Naive thymus-derived CD8-positive, alpha-beta T cell (primary cell): ENCODE measurements at places on chromosomes 13 and 19. TPM values are rescaled to one million over a fixed set of nuclear protein-coding genes. Genes with fewer than 3 reads are reported as not detected.
A peak's percentile ranks its signal among the peaks of the same experiment; 100 is the strongest.

DNA sequence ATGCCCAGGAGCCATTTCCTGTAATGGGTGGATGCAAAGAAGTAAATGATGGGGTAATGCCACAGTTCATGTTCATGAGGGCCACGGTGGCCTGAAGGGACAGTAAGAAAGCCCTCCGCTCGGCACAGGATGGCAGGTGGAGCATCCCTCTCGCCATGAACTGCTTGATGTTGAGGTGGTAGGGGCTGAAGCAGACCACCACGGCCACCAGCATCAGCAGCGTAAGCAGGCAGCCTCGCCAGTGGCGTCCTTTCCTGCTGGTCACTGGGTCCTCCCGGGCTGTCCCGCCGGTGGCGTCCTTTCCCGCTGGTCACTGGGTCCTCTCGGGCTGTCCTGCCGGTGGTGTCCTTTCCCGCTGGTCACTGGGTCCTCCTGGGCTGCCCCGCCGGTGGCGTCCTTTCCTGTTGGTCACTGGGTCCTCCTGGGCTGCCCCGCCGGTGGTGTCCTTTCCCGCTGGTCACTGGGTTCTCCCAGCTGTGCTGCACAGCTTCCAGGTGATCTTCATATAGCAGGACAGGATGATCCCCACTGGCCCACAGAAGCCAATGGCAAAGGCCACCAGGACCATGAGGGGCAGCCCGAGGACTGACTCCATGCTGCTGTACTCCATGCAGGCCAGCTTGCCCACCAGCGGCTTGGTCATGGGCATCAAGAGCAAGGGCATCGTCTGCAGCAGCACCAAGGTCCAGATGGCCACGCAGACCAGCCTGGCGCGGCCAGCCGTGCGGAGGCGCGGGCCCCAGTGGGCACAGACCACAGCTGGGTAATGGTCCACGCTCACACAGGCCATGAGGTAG, 93.2 kb upstream of the TM9SF2 start:
- peaks cover 36% of the 10 kb centered on the region for H3K4me1 ChIP-seq
- no peak for DNase-seq
- peaks cover 6% of the 10 kb centered on the region for H3K36me3 ChIP-seq
- peak overlapping the region; percentile 55 for H3K27ac ChIP-seq
- no peaks in the 10 kb centered on the region for H3K27me3 ChIP-seq

- H3K36me3 ChIP-seq: no peaks in the 10 kb centered on the region
- peaks cover 16% of the 10 kb centered on the region for H3K4me1 ChIP-seq
- H3K27me3 ChIP-seq: no peaks in the 10 kb centered on the region
- no peak overlapping the region for H3K4me3 ChIP-seq
Observed at GRCh38 chr13:28753208-28753892, 34.6 kb upstream of the SLC46A3 start.

DNA sequence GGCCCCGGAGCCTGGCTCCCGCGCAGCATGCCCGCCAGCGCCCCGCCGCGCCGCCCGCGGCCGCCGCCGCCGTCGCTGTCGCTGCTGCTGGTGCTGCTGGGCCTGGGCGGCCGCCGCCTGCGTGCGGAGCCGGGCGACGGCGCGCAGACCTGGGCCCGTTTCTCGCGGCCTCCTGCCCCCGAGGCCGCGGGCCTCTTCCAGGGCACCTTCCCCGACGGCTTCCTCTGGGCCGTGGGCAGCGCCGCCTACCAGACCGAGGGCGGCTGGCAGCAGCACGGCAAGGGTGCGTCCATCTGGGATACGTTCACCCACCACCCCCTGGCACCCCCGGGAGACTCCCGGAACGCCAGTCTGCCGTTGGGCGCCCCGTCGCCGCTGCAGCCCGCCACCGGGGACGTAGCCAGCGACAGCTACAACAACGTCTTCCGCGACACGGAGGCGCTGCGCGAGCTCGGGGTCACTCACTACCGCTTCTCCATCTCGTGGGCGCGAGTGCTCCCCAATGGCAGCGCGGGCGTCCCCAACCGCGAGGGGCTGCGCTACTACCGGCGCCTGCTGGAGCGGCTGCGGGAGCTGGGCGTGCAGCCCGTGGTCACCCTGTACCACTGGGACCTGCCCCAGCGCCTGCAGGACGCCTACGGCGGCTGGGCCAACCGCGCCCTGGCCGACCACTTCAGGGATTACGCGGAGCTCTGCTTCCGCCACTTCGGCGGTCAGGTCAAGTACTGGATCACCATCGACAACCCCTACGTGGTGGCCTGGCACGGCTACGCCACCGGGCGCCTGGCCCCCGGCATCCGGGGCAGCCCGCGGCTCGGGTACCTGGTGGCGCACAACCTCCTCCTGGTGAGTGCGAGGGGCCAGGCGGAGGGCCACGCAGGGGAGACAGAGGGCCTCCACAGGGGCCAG, at the start of gene KL:
Gene KL, plus strand, starts transcription at position 10 of the 909 bp plus-strand sequence. Its CDS starts 18 bp downstream, at position 28.
- no peak within 1 kb of the TSS for H3K27ac ChIP-seq
- H3K27me3 ChIP-seq: peaks cover 66% of the 10 kb centered on the region
- H3K4me1 ChIP-seq: peaks cover 10% of the 10 kb centered on the region
- DNase-seq: no peak
- H3K4me3 ChIP-seq: peak within 1 kb of the TSS; percentile 81

DNA sequence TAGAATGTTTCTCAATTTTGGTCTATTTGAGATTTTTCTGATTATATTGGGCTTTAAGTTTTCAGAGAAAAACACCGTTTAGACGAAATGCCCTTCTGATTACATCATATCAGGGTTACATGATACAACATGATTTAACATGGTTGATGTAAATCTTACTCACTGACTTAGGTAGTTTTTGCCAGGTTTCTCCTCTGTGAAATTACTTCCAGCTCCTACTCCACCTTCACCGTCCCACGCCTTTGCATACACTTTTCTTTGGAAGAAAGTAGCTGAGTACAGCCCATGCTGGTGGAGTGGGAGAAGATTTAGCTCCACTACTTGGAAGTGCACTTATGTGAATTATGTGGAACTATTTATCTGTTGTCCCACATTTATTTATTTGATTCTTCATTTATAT, 433.2 kb upstream of the KLHL1 start:
- no peak overlapping the region for H3K27ac ChIP-seq
- DNase-seq: no peak
- H3K36me3 ChIP-seq: no peaks in the 10 kb centered on the region
- H3K27me3 ChIP-seq: no peaks in the 10 kb centered on the region
- H3K4me3 ChIP-seq: no peak overlapping the region
- no peaks in the 10 kb centered on the region for H3K4me1 ChIP-seq

GRCh38 chr19:16736709-16737108, 17.1 kb downstream of the NWD1 start:
- H3K36me3 ChIP-seq: peaks cover 2% of the 10 kb centered on the region
- no peak overlapping the region for H3K27ac ChIP-seq
- no peak overlapping the region for H3K4me3 ChIP-seq
- DNase-seq: no peak
- no peaks in the 10 kb centered on the region for H3K4me1 ChIP-seq
- H3K27me3 ChIP-seq: peaks cover 4% of the 10 kb centered on the region

DNA sequence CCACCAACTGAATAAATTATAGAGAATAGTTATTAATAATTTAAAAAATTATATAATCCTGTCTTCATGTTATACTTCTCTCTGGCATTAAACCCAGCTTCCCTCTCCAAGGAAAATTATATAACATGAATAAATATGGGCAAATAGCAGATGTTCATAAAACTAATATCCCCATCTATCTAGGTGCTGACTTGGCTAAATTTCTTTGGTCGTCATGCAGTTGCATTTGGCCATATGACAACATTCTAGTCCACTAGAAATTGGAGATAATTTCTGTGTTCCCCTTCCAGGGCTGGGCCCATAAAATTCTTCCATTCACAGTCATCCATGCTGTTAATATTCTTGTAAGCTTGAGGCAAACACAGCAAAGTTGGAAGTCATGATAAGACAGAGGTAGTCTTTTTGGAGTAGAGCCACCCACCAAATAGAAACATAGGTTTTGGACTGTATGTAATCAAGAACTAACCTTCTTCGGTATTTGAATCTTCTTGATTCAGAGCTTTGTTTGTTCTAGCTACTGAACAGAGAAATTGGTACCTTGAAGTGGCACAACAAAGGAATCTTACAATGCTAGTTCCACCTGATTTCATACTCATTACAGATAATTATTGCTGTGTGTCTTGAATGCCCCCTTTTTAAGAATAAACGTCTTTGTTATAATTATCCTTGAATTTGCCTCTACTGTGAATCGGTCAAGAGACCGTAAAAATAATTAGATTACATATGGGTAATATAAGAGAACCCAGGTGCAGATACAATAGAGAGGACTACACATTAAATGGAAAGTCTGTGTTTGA, 678.5 kb upstream of the PCDH20 start:
- no peaks in the 10 kb centered on the region for H3K4me1 ChIP-seq
- no peaks in the 10 kb centered on the region for H3K27me3 ChIP-seq
- H3K4me3 ChIP-seq: no peak overlapping the region
- no peak overlapping the region for H3K27ac ChIP-seq
- H3K36me3 ChIP-seq: no peaks in the 10 kb centered on the region

- no peak for DNase-seq
- no peaks in the 10 kb centered on the region for H3K4me1 ChIP-seq
- no peaks in the 10 kb centered on the region for H3K27me3 ChIP-seq
Observed at GRCh38 chr13:113432506-113433270, 20.6 kb downstream of the ADPRHL1 start.

- H3K4me1 ChIP-seq: no peaks in the 10 kb centered on the region
- no peak overlapping the region for H3K4me3 ChIP-seq
- H3K27ac ChIP-seq: no peak overlapping the region
- no peaks in the 10 kb centered on the region for H3K36me3 ChIP-seq
- DNase-seq: no peak
Observed at GRCh38 chr13:107461751-107462150, 753.6 kb downstream of the LIG4 start.

GRCh38 chr13:77928909-77929308, 10.3 kb upstream of the EDNRB start:
- no peak overlapping the region for H3K4me3 ChIP-seq
- no peaks in the 10 kb centered on the region for H3K4me1 ChIP-seq
- H3K27ac ChIP-seq: no peak overlapping the region
- no peak for DNase-seq

DHDH gene
- total RNA-seq: 2.3 TPM

SERPINE3 gene
- total RNA-seq: not detected
